ENCODE measurements at places on chromosomes 2 and 18.

- peak; percentile 26 for DNase-seq
Measured at GRCh38 chr2:68799140-68800026, 64.8 kb downstream of the ARHGAP25 start.

- no peak for DNase-seq
Measured at GRCh38 chr2:160336105-160336504, 136.0 kb upstream of the ITGB6 start.

DNA sequence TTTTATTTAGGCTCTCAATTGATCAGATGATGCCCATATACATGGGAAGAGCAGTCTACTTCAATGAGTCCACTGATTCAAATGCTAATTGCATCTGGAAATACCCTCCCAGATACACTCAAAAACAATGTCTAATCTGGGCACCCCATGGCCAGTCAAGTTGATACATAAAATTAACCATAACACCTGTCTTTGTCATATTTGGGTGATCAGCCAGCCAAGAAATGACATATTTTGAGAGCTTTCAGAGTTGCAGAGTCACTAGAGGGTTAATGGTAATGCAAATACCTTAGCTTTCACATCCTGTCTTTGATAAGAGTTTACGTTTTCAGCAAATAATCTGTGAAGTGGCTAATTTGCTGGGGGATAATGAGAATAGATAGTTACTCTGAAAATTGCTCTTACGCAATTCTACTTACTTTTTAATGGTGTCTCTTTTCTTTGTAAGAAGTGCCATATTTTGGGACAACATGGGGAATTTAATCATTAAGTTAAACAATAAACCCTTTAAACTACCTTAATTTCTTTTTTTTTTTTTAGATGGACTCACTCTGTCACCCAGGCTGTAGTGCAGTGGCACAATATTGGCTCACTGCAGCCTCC lies 49.1 kb downstream of the CCDC195 start:
- no peak for DNase-seq

DNA sequence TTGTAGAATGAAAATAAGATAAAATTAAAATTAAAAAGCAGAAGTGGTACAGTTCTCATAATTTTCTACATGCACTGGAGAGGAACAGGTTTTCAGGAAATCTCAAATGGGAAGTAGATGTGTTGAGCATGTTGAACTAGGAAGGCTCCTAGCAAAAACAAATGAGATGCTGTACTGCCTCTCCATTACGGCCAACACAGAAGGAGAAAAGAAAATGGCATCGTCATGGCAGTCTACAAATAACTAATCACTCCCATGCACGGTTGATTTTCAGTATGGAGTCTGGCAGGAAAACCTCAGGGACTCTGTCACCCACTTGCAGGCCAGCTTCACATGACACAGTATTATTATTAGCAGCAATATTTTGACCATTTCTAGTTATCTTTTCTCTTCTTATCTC lies 278.7 kb downstream of the NRXN1 start:
- DNase-seq, result no peak

- no peak for DNase-seq
Measured at GRCh38 chr2:9003366-9003615, 193 bp downstream of the MBOAT2 start.

DNA sequence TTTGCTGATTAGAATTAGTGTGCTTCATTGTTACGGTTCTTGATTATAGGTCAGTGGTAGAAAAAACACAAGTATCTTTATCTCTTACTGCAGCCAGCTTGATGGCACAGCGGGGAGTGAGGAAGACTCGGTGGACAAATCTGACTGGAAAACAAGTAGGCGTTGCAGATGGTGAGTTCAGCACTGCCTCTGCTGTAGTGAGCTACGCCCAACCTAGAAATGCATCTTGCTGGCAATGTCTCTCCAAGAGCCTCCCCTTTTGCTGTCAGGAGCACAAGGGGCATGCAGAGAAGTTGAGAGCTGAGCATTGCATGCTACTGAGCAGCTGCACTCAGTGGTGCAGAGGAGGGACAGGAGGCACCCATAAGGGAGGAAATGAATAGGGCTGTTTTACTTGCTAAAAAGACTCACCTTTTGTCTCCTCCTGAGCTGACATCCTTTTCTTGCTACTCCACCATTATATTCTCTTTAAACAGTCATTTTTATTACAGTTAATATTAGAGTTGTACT lies 977.3 kb upstream of the ACVR2A start:
- no peak for DNase-seq
